G401 (cell line): ENCODE measurements at places on chromosomes 4 and X.

DNA sequence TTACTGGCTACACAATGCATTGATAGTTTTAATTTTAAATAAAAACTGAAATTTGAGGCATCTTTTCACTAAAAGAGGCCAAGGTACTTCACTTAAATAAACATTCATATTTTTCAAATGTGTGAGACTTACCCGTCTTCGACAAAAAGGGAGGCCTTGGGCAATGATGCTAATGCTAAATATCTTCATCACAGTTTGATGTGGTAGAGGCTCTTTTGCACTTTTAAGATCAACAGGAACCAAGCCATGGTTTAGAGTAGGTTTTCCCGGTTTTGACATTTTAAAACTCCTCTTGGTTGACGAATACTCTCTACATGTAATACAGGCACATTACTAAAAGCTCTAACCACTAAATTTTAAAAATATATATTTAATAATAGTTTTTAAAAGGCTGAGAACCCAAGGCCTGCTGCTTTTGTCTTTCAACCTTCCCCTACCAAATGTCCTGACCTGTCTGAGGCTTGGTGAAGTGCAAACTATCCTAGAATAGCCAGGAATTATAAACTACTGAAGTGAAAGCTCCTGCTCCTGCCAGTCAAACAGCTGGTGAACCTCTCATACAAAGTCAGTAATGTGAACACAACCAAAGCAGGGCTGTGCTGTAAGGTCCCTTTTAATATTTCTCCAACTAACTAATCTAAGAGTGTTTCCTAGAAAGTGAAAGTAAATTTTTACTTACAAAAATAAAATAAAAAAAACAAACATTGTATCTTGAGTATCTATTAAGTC lies 153.7 kb downstream of the FBXW7 start:
- DNase-seq: no peak

- no peak for DNase-seq
Measured at GRCh38 chrX:140507982-140508305, 3.1 kb upstream of the SOX3 start.

GRCh38 chr4:155005395-155006090 lies 202.9 kb upstream of the NPY2R start:
- DNase-seq: no peak

- DNase-seq: peak; percentile 73
Measured at GRCh38 chrX:150362599-150363481, at the start of gene MAMLD1. TSS of gene MAMLD1 (plus strand) at chrX:150363317. CDS start at chrX:150445517, 82,200 bp downstream.

DNA sequence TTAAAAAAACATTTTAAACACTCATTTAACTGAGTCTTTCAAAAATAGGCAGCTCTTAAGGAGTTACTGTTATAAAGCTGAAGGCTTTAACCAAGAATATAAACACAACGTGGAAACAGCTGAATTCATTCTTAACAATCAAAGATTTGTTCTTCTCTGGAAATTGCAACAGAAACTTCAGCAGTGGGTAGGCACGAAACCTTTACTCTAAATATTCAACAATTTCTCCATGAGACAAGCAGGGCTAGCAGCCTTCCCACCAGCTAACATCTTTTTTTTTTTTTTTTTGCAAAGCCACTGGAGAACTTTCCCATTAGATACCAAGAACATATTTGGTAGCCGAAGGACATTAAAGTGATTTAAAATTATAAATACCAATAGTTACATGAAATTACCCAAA lies 78.2 kb upstream of the PRSS48 start:
- no peak for DNase-seq

DNA sequence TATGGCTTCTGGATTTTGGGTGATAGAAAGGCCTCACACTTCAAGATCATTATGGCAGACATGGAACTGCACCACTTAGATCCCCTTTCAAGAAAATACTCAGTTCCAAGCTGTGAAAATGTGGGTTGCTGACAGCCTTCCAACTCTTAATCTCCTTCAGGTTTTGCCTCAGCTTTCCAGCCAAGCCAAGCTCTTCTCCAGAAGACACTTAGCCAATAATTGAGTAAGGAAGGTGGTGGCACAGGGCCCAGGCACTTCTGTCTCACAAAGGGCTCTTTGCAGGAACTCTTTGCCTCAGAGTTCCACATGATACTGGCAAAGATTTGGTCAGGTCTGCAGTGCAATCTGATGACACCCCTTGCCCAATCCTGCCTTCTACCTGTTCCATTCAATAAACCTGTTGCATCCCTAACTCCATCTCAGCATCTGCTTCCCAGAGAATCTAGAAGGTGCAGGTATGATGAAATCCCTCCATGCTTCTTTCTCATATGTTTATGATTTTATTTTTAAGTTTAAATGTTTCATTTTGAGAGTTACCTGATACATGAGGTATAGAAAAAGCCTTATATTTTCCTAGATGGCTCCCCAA lies 30.6 kb downstream of the ANXA5 start:
- no peak for DNase-seq

DNA sequence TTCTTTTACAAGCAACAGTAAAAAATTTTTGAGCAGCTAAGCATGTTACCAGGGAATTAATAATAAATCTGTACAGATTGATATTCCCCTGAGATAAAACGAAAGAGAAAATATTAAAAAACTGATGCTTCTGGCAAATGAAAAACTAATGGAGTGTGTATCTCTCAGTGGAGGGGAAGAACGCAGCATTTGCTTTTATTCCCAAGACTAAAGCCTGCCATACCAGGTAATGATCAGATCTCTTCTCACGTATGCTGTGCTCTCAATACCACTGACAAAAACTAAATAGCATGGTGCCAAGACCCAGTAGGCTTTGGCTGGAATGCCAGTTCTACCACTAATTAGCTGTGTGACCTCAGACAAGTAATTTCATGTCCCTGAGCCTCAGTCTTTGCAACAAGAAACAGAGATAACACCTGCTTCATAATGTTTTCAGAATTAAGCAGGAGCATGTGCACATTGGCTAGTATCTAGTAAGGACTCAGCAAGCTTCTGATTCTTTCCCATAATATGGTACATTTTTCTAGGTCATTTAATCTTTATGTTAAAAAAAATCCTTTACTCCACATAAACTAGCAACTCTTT lies 179.6 kb downstream of the CENPC start:
- DNase-seq: no peak

GRCh38 chr4:92520563-92520962 lies 216.8 kb downstream of the GRID2 start:
- no peak for DNase-seq

GRCh38 chr4:19399001-19399400 lies 852.7 kb upstream of the SLIT2 start:
- DNase-seq: no peak

GRCh38 chr4:55612341-55612740 lies 20.3 kb upstream of the PDCL2 start:
- DNase-seq: no peak

DNA sequence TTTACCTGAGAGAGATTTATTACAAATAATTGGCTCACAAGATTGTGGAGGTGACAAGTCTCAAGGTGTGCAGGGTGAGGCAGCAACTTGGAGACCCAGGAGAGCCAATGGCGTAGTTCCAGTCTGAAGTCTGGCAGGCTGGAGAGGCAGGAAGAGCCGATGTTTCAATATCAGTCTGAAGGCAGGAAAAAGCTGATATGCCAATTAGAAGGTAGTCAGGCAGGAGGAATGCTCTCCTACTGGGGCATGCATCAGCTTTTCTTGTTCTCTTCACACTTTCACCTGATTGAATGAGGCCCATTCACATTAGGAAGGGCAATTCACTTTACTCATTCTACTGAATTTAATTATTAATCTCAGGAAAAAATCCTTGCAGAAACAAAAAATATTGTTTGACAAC lies 1351.7 kb upstream of the ADGRL3 start:
- no peak for DNase-seq

- DNase-seq: no peak
Measured at GRCh38 chr4:3316146-3316545, 23.3 kb downstream of the RGS12 start.

DNA sequence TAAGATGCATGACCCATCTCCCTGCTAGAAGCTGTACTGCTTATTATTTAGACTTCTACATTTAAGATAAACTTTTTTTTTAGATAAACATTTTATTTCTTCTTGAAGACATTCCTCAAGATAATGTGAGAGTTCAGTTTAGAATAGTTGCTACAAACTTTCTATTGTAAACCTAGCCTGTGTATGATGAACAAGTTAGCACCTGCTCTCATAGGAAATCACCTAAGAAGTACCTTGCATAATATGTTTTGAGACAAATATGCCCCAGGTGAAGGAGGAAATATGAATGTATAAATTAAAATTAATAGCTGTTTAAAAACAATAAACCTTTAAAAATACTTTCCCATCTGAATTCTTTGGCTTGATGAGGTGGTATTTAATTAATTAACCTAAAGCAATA lies 35.6 kb downstream of the RASGEF1B start:
- no peak for DNase-seq

DNA sequence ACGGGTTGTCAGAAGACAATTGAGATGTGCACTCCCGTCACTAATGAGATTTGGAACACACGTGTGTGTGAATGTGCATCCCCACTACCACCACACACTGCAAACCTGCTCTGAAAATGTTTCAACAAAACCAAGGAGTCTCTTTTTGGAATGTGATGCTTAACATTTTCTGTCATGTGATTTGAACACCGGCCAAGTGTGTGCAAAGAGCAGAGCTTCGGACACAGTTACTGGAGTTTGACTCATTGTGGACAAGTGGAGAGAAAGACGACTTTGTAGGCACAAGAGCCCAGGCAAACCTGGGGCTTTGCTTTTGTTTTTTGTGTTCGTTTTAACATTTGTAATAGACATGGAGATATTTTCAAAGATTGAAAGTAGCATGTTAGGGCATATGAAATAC lies 49.2 kb downstream of the CCKAR start:
- peak; percentile 13 for DNase-seq

GRCh38 chr4:138706201-138706600 lies 309.4 kb upstream of the NOCT start:
- no peak for DNase-seq

DNA sequence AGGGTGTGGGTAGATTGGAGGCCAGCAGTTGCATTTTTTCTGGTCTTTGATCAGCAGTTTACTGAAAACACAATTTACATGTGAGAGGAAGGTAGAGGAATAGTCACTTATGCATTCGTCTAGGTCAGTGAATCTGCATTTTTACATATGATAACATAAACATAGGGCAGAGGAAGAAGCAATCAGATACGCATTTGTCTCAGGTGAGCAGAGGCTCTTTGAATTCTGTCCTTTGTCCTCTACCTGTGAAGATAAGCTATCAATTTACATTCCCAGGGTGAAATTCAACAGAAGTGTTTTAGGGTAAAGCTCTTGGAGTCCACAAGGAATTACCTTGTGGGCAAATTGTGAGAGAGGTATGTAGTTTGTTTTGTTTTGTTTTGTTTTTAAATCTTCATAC lies 306.5 kb downstream of the MAGEB5 start:
- DNase-seq: no peak

DNA sequence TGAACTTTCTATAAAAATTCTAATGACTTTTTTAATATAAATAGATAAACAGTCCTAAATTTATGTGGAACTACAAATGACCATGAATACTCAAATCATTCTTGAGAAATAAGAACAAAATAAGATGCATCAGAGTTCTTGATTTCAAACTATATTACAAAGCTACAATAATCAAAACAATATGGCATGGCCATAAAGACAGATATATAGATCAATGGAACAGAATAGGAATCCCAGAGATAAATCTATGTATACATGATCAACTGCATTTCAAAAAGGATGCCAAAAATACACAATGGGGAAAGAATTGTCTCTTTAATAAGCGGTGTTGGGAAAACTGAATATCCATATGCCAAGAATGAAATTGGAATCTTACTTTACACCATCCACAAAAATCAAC lies 98.4 kb upstream of the IL15 start:
- DNase-seq: no peak

DNA sequence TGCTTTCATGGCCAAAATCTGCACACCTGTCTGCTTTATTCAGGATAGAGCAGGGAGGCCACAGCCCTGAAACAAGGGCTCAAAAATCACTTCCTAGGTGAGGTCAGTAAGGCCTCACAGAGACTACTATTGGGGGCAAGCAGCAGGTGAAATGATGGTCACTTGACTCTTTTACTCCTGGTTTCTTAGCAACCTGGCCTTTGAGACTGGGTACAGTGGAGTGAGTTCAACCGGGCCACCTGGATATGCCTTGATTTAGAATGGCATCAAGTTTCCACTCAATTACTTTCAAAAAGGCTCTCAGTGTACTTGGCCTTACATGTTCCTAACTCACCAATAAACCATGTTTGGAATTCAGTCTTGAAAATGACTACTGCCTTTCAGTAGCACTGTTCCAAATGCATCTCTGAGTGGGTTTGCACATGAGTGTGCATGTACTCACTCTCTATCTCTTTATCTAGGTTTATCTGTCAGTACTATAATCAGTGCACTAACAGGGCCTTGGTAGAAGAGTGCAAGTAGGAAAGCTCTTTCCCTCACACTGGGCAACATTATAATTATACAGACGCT lies 388.2 kb downstream of the OPHN1 start:
- DNase-seq: peak; percentile 1

- DNase-seq: no peak
Measured at GRCh38 chrX:123878252-123878721, 18.4 kb downstream of the XIAP start.

DNA sequence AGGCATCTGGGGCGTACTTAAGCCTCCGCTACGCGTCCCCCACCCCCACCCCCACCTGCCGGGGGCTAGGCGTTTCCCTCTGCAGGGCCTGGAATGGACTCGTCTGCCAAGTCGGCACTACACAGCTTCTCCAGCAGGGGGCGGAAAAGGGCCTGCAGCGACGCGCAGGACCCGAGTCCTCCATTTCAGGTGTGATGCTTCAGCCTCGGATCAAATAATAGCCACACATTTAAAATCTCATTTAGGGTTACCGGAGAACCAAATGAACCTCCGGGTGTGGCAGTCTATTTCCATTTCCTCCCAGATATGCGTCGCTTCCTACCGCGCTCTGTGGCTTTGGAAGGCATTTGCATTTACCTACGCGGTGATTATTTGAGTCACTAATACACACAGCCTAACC lies 2.9 kb downstream of the PAK3 start:
- no peak for DNase-seq

- no peak for DNase-seq
Measured at GRCh38 chr4:171594293-171594692, 218.9 kb upstream of the GALNTL6 start.

DNA sequence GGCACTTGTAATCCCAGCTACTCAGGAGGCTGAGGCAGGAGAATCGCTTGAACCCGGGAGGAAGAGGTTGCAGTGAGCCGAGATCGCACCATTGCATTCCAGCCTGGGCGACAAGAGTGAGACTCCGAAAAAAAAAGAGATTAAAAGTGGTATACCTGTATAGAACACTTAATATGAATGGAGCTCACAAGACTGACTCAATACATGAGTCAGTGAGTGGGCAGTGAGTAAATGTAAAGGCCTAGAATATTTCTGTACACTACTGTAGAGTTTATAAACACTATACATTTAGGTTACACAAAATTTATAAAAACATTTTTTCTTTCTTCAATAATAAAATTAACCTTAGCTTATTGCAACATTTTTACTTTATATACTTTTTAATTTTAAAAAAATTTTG lies 93.8 kb downstream of the CENPC start:
- DNase-seq: no peak

- no peak for DNase-seq
Measured at GRCh38 chr4:19047279-19047880, 1025.8 kb upstream of the LCORL start.

GRCh38 chr4:165963621-165964020 lies 90.6 kb downstream of the TLL1 start:
- DNase-seq: no peak

GRCh38 chr4:183035726-183036415 lies 63.2 kb upstream of the WWC2 start:
- DNase-seq: no peak

- DNase-seq: no peak
Measured at GRCh38 chr4:123777373-123777772, 380.8 kb downstream of the SPRY1 start.
